ENCODE measurements at places on chromosomes 11 and 22.

DNA sequence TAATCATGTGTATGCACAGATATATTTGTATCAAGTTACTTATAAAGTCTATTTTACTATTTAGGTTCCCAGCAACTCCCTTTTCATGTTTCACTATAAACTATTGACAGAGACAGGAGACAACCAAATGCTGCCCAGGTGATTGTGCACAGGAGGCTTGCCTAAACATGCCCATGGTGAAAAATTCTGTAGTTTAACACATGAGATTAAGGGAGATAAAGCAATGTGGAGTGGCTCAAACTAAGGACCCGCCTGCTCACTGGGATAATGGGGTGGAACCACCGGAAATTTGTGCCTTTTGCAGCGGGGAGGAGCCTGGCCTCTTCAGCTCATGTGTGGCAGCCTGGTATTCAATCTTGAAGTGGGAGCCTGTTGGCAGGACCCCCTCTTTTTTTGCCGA is 459.5 kb upstream of the CNTN5 start:
- DNase-seq: no peak

DNA sequence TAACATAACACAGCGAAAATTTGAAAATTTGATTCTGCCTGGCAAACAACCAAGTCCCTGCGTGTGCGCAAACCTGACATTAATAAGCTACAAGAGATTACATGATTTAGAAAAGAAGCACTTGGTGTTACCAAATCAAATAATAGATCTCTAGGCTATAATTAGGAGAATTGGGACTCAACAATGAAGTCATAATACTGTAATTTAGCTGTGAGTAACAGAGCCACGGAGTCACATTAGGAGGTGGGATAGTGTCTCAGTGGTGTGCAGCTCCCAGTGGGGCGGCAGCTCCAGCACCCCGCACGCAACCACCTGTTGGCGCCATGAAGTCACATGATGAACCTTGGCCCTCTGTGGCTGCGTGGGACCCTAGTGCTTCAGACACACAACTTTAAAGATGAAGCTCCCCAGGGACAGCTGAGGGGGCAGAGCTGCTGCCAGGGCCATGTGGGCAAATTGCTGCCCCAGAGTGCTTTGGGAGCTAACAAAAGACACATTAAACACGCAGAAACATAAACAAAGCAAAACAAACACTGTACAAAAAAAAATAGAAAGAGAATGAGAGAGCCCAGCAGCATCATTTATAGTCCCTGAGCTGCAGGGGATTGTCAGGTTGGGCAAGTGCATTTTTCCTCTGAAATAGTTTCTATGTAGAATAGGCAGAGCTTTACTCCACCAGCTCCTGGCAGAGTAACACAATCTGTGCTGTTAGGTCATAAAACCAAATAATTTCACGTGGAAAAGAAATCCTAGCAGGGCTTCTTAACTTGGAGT is 605.6 kb downstream of the SOX6 start:
- no peak for DNase-seq

GRCh38 chr22:29693671-29694070 is 26.1 kb upstream of the CABP7 start:
- no peak for DNase-seq

- DNase-seq: no peak
These were observed 102.6 kb upstream of the ALDH3B2 start for GRCh38 chr11:67776852-67777520.

DNA sequence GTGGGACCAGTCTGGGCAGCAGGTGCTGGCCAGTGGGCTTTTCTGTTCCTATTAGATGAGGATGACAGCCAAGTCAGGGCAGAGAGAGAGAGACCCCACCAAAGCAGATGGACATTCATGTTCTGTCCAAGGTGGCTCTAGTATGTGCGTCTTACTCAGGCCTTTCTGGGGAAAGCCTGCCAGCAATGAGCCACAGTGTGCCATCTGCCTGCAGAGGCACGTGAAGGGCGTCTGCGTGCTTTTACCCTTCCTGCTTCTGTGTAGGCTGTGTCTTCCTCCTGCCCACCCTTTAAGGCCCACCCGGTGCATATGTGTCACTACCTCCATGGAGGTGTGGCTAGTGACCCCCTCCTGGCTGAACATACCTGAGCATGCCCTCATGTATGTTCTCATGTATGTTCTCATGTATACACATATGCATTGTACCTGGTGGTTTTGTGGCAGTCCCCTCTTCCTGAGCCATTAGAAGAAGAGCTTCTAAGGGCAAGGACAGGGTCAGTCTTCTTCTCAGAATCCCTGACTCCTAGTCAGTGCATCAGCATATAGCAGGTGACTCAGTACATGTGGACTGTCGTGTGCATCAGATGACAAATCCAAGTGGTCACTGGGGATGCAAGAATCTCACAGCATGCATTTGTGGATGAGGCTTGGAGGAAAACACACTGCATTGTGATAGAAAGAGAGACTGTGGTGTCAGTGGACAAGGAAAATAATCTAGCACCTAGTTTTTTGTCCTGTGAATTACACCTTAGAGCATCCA is 90.4 kb upstream of the YWHAH start:
- DNase-seq: no peak

DNA sequence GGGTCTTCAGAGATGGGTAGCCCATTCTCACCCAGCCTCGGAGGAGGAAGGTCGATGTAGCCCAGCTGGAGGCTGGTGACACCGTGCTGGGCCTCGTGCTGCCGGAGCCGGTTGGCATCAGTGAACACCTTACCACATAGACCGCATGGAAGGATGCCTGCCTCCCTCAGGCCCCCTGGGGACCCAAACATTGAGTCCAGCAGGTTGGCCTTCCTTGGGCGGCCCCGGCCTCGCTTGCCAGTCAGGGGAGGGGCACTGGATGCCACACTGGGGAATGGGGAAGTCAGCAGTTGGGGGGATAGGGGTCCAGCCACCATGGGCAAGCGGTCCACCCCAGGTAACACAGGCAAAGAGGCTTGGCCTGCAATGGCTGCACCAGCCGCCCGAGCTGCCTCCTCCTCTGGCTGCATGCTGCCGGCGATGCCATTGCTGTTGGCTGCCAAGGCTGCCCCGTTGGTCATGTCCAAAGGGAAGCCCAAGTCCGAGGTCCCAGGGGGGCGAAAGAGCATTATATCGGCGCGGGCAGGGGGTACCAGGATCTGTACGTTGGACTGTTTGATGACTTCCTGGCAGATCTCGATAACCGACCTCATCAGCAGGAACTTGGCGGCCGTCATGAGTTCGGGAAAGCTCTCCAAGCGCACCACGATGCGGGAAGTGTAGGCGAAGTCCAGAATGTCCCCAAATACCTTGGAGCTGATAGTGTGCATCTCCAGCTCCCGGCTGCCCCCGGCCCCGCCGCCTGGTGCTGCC is 1.4 kb downstream of the PATZ1 start:
- DNase-seq: peak; percentile 23

DNA sequence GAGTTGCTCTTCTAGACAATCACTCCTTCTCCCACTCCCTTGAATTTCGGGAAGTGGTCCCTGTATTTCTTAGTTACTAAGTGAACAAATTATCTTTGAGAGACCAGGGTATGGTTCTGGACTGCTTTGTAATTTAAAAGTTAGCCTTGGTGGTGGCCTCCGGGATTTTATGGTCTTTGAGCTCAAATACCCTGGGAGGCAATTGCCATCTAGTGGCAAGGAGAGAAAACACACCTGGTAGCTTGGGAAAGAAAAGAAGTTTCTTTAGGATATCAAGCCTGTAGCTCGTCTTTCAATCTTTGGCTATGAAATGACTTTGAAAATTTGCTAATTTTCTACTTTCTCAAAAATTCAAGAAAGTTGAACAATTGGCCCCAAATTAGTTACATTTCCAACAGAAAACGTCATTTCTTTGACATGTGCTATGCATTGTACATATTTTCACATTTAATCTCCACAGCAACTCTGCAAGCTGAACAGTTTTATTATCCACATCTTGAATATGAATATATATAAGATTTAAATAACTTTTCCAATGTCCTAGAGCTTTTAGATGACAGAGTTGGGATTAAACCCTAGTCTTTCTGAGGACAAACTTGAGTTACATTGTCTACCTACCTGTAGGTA is 39.1 kb downstream of the MMP27 start:
- peak; percentile 2 for DNase-seq

DNA sequence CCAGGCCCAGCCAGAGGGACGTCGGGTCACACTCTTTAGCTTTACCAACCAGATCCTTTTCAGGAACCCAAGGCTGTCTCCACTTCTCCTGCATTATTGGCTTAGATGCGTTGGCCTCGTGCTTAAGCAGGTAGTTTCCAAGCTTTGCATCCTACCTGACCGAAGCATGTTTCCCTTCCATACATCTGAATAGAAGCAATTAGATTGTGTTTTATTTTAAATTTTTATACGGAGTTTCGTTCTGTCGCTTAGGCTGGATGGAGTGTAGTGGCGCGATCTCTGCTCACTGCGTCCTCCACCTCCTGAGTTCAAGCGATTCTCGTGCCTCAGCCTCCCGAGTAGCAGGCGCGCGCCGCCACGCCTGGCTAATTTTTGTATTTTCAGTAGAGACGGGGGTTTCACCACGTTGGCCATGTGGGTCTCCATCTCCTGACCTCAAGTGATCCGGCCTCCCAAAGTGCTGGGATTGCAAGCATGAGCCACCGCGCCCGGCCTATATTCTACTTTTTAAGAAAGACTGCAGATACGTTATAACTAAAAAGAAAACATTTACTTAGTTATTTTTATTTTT is 677 bp downstream of the DYNC2H1 start:
- DNase-seq: no peak

DNA sequence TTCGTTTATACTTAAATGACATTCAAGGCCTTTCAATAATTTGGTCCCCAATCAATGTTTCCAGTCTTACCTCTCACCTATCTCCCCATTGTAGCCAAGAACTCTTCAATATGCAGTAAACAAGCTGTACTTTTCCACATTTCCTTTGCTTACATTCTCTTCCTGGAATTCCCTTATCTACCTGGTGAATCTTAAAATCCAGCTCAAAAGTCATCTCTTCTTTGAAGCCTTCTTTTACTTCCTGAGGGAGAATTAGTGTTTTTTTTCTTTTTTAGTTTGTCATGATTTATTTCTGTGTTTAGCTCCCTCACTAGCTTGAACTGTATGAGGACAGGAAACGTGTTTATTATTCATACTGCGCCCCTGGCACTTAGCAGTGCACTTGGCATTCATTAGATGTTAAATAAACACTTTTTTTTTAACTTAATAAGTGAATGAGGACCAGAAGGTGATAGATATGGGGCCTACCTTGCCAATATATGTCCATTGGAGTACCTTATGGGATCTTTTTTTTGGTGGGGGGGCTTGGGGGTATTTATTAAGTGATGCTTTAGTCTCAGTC is 4.9 kb upstream of the PTS start:
- no peak for DNase-seq

DNA sequence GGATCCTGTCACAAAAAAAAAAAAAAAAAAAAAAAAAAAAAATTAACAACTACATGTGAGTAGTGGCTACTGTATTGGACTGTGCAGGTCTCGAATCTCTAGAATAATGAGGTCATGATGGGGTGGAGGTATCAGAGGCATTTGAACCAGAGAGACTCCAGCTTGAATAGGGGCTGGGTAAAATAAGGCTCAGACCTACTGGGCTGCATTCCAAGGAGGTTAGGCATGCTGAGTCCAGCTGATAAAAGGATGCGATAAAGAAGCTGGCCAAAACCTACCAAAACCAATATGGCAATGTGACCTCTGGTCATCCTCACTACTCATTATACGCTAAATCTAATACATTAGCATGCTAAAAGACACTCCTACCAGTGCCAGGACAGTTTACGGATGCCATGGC is 5.9 kb upstream of the PACSIN3 start:
- DNase-seq: no peak

All from effector memory CD8-positive, alpha-beta T cell (primary cell).